Epithelial cell of prostate (primary cell): ENCODE measurements at places on chromosomes 5 and 9.

- DNase-seq: no peak
These were observed 97.3 kb upstream of the HMHB1 start for GRCh38 chr5:143714629-143715028.

DNA sequence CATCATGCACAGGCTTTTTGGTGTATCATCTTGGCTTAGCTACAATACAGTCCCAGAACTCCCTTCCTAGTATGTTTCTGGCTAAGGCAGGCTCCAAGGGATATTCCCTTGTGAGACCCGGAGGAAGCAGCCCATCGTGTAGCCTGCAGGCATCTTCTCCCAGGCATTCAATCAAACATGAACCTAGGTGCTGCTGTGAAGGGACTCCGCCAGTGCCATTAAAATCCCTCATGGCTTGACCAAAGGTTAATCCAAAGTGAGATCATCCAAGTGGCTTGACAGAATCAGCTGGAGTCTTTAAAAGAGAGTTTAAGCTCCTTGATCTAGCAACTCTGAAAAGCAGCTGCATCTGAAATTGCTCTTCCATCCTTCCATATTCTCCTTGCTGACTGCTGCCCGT is 333.9 kb downstream of the DIRAS2 start:
- DNase-seq: no peak

DNA sequence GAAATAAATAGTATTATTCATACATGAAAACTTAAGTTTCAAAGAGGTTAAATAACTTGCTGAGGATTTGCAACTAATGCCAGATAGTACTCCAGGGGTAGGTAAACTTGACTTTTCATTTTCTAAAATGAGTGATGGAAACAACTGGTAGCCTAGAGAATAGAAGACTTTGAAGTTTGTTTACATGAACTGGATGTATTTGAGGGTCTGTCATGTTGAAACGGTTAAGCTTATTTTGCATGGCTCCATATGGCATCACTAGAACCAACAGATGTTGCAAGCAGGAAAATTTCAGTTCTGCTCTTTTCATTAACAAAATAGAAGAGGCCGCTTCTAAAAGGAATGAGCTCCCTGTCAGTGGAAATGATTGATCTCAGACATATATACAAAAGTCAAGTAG is 105.1 kb upstream of the SGCD start:
- DNase-seq: no peak

- DNase-seq: no peak
These were observed 62.0 kb upstream of the RNU6ATAC start for GRCh38 chr9:134226221-134226930.

- DNase-seq: peak; percentile 73
These were observed 18.7 kb upstream of the RHOBTB3 start for GRCh38 chr5:95712347-95712958.

DNA sequence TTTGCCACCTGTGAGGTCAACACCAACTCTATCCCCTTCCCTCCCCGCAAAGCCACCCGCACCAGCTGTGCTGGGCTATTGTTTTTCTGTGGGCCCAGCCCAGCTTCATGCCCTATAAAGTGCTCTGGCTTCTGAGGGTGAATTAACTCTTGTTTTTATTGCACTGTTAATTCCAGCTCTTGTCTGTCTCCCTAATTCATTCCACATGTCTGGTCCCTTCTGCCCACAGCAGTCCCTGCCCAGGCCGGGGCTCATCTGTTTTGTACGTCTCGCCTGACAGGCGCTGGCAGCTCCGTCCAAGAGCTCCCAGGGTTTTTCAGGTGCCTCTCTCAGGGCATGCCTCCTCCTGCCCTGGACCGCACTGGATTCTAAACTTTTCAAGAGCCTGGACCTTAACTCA is 118.9 kb downstream of the PDZD2 start:
- no peak for DNase-seq

- DNase-seq: no peak
These were observed 44.3 kb downstream of the CAMK2A start for GRCh38 chr5:150245111-150245789.

GRCh38 chr9:136514022-136514714 is 31.3 kb upstream of the SEC16A start:
- no peak for DNase-seq

GRCh38 chr9:96058218-96058617 is 182.7 kb downstream of the ERCC6L2 start:
- no peak for DNase-seq

- no peak for DNase-seq
These were observed 443.3 kb downstream of the DNAH5 start for GRCh38 chr5:13501176-13501575.

DNA sequence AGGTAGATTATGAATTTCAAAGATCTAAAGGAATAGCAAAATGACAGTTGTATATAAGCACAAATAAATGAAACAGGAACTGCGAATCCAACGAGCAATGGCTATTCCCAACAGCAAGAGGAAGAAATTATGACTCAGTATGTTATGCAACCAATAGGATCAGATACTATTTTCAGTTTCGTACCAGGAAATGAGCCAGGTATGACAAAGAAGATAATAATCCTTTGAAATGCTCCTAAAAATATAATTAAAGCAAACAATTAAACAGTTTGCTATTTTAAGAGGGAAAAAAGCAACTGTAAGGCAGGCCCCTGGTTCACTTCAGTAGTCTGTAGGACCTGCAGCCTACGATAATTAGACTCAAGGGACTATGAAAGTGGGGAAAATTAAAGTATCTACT is 58.9 kb downstream of the AUH start:
- peak; percentile 56 for DNase-seq

DNA sequence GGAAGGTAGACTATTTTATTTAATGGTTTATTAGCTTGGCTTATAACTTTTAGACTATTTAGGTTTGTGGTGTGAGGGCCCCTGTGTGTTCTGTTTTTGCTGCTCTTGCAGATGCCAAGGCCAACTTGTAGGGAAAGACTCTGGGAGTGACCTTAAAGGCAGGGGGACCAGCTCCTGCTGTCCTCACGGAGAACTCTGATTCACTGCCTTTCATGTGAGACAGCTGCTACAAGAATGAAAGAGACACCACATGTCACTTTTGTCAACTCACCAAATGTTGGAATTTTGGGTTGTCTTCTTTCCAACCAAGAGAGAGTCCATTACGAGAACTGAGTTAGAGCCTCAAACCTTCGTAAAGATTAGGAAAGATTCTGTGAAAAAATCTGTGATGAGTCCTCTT is 258.3 kb upstream of the ADAMTSL1 start:
- no peak for DNase-seq

- no peak for DNase-seq
These were observed 447.2 kb downstream of the PDE4D start for GRCh38 chr5:59446356-59446755.
